HCT116 (cell line): ENCODE measurements at places on chromosomes 5 and 9. TPM values are rescaled to one million over a fixed set of nuclear protein-coding genes. Genes with fewer than 3 reads are reported as not detected.

- no peak for DNase-seq
These were observed 60.0 kb downstream of the PRRC1 start for GRCh38 chr5:127577458-127577857.

Gene FUT7
- not detected for total RNA-seq

Gene TXNDC8
- not detected for total RNA-seq

DNA sequence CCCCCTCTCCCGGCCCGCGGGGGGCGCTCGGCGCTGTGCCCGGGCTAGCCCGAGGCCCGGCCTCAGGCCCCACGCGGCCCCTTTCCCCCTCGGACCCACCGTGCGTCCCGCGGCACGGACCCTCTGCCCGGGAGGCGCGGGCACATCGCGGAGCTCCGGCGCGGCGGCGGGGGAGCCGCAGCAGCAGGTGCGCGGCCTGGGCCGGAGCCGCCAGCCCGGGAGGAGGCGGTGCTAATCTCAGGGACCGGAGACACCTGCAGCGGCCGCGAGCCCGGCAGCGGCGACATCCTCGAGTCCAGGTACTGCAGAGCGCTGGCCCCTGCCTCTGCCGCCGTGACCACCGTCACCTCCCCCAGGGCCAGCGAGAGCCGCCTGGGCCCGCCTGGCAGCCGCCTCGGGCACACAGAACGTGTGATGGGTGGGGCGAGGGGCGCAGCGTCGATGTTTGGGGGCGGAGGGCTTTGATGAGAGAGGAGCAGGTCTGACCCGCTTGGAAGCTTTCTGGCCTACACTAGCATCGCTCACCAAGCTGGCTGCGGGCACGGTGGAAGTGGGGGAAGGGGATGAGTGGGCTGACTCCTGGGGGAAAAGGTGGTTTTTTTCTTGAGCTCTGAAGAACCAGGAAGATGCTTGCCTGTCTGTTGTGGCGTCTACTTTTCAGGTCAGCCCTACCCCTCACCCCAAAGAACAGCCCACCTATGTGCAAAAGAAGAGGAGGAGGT is 524 bp downstream of the CYFIP2 start:
- DNase-seq = no peak

- no peak for DNase-seq
These were observed 145.4 kb downstream of the SYK start for GRCh38 chr9:90946982-90947381.

Gene ZNF474
- total RNA-seq = 0.37 TPM

DNA sequence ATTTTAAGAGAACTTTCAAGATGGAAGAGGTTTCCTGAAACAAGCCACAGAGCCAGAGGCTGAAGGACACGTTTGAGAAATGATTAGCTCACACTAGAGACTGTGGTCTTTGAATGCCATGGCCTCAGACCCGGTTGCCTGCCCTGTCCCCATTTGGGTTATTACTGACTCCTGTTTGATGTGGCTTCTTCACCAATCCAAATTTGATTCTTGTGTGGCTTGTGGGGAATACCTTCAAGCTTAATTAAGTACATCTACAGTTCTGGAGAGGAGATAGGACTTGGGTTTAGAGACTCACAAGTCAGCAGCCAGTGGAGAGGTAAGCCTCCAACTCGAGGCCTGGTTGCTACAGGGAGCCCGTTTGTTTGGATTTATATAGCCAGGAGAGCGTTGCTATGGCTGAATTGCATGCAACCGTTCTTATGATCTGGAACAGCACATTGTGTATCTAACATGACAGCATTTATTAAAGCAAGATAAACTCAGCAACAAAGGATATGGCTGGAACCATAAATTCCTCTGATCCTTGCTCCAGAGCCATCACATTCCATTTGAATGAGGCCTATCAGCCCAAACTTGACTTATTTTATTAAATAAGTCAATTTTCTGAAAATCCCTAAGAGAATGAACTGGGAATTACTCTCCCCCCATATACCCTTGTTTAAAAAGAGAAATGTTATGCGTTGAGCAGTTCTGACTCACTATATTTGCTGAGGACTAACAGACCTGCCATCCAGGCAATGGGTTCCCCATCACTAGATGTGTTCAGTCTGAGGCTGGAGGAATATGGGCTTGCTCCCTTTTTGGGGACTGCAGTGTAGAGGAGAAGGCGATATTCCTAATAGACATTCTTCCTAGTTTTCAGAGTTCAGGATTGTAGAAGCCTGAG is 88.4 kb upstream of the TNFSF8 start:
- DNase-seq = no peak

DNA sequence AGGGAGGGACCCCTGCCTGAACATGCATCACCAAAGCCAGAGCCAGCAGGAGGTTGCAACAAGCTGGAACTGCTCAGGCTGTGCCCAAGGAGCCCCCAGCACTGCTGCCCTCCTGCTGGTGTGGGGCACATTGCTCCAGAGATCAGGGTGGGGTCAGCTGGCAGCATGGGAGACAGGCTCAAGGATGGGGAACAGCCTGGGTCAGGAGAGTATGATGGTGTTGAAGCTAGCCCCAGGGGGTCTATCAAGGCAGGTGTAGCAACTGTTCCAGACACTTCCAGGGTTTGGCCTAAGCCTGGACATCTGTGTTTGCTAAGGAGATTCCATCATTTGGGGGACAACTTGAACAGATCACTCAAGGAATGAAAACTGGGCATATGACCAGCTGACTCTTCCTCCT is 133.1 kb downstream of the ATPSCKMT start:
- no peak for DNase-seq

DNA sequence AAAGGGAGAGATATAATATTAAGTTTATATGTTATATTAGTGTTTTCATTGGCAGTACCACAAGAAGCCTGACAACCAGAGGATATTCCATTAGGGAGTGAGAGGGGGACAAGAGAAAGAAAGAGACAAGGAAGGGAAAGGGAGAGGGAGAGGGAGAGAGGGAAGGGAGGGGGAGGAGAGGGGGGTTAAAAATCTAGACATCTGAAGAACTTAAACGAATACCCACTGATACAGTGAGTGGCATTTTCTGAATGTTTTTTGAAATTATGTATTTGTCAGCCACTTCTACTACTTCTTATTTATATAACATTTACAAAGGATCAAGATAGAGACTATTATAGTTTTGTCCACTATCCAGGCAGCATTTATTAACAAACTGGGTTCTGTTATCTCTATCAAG is 11.6 kb upstream of the CEP120 start:
- DNase-seq = no peak

Gene GLRA1
- total RNA-seq = not detected

GRCh38 chr9:91119679-91120078 is 242.0 kb downstream of the AUH start:
- DNase-seq = no peak

DNA sequence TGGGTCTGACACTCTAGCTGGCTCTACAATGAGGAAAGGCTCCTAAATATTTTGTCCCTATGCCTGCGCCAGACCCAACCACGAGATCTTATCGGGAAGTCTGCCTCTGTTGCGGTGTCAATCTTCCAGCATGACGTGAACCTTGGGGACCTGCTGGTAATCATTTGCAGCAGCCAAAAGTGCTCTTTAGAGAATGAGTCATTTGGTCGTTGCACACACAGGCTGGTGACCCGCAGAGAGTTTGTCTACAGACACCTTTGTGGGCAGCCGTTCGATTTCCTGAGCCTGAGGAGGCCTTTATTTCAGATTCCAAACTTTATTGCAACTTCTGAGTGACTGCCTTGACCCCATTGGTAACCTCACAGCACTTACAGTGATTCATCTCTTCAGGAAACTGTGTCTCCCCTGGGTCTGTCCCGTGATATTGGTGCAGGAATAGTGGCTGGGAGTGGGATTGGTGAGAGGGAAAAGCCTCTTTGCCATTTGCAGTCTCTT is 326.1 kb downstream of the NSG2 start:
- DNase-seq = peak; percentile 88

DNA sequence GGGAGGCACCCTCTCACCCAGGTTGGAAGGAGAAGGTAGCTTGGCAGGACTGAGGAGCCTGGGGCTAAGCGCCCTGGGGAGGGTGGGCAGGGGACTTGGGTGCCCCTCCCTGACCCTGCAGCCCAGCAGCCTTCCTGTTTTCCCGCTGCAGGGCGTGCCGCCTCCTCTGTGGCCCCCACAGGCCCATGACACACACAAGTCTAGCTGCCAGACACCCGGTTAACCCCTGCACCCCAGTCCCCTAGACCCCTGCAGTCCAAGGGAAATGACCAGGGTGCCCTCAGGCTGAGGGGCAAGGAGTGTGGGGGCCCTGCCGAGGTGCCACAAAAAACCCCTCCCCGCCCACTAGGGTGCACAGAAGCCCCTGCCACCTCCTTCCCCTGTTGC is 33.0 kb downstream of the GOLGA2 start:
- no peak for DNase-seq

Gene PDE8B
- total RNA-seq = 0.17 TPM

- DNase-seq = peak; percentile 38
These were observed 181.5 kb upstream of the RAI14 start for GRCh38 chr5:34474573-34475021.

GRCh38 chr5:56699538-56699937 is 115.8 kb upstream of the MAP3K1 start:
- DNase-seq = no peak

Gene MSMP
- total RNA-seq = 1.2 TPM

Gene SPATA31D4
- not detected for total RNA-seq

Gene INSL4
- not detected for total RNA-seq

DNA sequence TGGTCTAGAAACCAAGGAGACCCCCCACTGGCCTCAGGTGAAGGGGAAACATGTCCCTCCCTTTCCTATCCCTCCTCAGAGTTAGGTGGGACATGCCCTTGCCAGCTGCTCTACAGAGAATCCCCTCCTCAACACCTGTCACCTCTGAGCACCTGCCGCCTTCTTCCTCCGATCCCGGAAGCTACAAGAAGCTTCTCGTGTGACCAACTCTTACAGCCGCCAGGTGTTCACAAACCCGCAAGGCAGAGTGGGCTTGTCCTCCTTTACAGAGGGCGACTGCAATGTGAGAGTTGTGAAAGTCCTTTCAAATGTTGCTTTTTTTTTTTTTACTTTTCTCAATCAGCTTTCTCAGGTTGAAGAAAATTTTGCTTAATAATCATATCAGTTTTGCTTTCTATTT is 3.7 kb upstream of the ICE1 start:
- no peak for DNase-seq

DNA sequence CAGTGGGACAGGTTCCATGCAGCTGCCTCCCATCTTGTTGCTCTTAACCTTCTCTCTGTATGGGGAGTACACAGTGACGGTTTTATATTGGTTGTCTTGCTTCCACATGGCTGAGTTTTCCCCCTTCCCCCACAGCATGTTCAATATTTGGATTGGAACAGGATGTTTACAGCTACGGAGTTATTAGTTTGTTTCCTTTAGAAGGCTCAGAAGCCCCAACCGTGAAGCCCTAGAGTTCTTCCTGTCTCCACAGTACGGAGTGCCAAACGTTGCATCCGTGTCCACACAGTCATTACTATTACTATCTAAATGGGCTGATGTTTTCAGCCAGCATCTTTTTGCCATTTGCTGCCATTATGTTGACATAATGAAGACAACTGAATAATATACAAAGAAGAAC is 277.5 kb downstream of the MARCHF11 start:
- DNase-seq = no peak

Gene SLCO4C1
- total RNA-seq = 0.12 TPM

Gene ABO
- 1.2 TPM for total RNA-seq

Gene ISL1
- 1.3 TPM for total RNA-seq

DNA sequence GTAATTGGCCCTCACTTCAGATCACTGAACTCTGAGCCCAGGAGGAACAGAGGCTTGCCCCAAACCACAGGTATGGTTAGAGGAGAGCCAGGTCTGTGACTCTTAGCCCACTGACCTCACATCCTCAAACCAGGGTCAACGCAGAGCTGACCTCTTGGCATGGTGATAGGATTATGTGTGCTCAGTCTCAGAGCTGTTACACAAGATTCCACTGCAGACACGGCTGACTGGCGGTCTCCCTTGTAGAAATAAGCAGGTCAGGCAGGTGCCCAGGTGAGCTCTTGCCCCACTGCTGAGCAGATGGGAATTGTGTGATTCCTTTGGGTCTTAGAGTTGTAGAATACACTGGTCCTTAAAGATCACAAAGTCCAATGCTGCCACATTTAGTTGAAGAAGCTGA is 66.0 kb upstream of the PITX1 start:
- DNase-seq = no peak

DNA sequence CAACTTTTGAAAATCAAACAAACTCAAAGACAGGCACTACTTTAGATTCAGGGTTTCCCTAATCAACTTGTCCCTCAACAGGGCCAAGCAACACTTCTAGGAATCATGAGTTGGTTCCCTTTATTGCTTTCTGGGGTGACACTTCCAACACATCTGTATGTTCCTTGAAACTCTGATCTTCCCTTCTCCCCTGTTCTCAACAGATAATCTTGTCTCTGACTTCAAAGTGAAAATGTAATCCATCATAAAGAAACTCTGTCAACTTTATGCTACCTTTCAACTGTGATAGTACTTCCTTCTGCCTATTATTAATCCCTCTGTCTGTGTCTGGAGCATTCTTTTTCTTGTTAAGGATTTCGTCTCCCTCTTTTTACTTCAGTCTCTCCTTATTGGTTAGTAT is 250.1 kb upstream of the MEF2C start:
- DNase-seq = no peak

- DNase-seq = no peak
These were observed 6.6 kb downstream of the SLC36A3 start for GRCh38 chr5:151296974-151297373.

Gene LRRC19
- total RNA-seq = not detected

GRCh38 chr5:137891849-137892248 is 2.6 kb downstream of the PKD2L2 start:
- DNase-seq = no peak

Gene ZNF366
- total RNA-seq = not detected

Gene ECSCR
- total RNA-seq = not detected

Gene LCNL1
- 0.44 TPM for total RNA-seq

- DNase-seq = no peak
These were observed 27.2 kb downstream of the PTTG1 start for GRCh38 chr5:160448886-160449285.

DNA sequence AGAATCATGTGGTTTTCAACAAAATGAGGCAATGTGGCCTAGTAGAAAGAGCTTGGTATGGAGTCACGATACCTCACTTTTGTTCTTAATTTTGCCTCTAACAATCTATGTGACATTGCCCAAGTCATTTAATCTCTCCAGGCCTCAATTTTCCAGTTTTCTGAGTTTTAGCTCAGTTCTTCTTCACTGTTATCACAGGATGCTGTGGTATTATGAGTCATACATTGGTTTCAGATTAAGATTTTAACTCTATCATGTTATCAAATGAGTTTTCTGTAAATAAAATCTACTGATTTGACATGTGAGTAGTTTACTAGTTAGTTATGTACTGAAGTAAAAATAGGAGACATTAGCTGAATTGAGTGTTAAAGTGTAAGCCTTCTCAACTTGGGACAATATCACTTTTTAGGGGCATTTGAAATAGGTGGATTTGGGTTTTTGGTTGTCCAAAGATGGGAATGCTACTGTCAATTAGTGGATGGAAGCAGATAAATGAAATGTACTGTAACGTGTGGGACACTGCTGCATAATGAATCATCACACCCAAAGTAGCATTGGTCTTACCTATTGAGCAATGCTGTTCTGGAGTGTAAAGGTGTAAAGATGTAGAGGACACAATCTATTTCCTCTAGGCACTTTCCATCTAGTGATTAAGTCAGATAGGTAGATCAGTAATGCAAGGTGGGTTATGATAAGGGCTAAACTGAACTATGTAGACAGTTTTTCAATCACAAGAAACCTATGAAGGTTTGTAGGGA is 73.3 kb downstream of the NNT start:
- no peak for DNase-seq

Gene TNC
- total RNA-seq = 0.49 TPM

- no peak for DNase-seq
These were observed 436.7 kb upstream of the CDH9 start for GRCh38 chr5:27475063-27475462.

Gene ADRA1B
- not detected for total RNA-seq
